ENCODE measurements at places on chromosomes 4 and X.
A peak's percentile ranks its signal among the peaks of the same experiment; 100 is the strongest.

DNA sequence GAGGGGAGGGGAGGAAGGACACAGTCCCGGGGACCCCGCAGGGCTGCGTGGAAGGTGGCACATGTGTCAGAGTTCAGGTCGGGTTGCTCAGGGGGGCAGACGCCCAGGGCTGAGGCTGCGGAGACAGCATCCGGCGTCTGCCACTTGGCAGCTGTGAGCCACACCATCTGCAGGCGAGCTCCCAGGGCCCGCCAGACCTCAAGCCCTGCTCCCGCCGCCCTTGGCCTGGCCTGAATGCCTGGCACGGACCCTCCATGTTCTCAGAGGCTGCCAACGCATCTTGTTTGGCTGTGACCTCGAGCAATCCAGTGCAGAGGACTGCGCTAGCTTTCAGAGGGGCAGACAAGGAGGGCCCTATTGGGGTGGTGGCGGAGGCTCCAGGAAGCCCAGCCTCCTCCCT is 5.1 kb downstream of the BGN start:
- DNase-seq: no peak

GRCh38 chrX:132738951-132739350 is 219.5 kb downstream of the HS6ST2 start:
- DNase-seq: no peak

DNA sequence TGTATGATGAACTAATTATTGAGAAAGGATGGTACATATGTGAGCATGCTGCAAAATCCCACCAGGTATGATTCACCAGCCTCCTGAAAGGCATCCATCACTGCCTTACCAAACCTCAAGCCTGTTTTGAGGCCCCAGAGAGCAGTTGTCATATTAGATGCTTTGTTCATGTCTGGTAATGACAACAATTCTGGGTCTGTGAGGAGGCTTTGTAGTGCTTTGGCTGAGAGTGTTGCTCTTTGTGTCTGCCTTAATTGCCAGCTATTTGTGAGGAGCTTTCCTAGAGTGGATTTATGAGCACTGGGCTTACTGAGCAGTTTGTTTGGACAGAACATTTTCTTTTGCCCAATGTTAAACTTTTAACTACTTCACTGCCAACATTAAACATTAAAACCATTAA is 69.2 kb downstream of the HEPH start:
- no peak for DNase-seq

DNA sequence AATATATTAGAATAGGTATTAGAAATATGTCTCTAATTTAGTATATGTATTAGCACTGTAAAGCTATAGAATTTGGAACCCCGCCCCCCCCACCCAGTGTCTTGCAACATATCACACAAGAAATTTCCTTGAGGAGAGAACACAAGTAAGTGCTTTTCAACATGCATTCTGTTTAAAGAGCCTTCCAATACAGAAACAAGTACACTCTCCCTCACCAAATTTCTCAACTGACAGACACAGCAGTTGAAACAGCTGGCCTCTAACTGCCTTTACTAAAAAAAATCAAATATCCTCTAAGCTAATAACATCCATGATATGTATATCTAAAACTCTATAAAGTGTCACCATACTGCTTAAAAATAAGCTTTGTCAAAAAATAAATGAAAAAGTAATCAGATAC is 12.4 kb downstream of the CAMK2D start:
- DNase-seq: no peak

- DNase-seq: no peak
Observed at GRCh38 chrX:107632346-107632745, 4.0 kb downstream of the PRPS1 start.

DNA sequence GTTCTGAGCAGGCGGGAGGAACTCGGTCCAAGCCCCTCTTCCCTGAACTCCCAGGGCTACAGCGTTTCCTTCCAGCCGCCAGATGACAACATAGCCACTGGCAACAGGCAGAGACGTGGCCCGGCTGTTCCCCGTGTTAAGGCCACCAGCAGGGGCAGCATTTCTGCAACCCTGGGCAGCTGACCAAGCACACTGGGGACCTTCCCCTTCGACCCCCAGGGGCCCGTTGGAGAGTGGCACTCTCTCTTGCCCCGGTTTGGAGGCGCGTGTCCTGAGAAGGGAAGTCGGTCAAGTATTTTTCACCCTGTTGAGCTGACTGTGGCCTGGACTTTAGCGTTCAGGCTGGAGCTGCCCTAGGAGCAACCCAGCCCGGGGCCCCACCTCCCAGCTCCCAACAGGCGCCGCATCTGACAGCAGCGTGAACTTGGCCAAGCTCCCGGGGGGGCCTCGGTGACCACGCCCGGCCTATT is 37.6 kb downstream of the ZBTB49 start:
- no peak for DNase-seq

GRCh38 chr4:26204249-26204825 is 116.5 kb upstream of the RBPJ start:
- DNase-seq: no peak

- no peak for DNase-seq
Observed at GRCh38 chr4:37982736-37983135, 22.5 kb downstream of the PTTG2 start.

DNA sequence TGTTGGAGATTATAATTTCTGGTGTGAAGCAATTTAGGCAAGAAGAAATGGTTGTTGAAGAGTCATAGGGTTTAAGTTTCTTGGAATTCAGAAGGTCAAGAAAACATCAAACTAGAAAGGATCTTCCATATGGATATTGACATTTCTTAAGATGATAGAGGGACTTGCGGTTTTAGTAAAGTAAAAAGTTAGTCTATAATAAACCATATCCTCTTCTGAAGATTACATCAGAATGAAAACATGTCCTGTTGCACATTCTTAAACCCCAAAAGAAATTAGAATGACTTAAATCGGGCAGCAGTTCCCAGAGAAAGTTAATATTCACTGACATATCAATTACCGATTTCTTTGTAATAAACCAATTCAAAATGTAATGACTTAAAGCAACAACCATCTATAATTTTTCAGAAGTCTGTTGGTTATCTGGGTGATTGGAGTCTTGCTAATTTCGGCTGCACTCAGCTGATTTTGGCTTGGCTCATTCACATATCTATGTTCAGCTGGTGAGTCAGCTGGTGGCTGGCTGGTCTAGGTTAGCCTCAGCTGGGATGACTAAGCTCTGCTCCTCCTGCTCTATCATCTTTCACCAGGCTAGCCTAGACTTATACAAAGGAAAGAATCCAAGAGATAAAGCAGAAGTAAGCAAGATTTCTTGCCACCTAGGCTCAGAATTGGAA is 24.4 kb upstream of the DYNLT3 start:
- no peak for DNase-seq

DNA sequence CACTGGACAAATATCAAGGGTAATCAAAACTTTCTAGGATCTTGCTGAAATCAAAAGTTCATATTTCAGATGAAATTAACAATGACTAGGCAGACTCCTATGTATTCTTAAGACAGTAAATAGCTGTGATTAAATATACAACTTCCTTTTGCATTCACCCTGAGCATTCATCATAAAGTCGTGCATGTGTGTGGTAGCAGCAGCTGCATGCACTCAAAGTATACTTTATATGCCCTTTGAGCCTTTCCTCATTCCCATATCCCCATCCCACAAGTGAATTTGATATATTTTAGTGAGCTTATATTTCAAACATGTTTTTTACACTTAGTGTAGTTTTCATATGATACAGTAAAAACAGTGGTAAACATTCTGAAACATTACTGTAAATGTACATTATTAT is 959.0 kb downstream of the C4orf33 start:
- no peak for DNase-seq

DNA sequence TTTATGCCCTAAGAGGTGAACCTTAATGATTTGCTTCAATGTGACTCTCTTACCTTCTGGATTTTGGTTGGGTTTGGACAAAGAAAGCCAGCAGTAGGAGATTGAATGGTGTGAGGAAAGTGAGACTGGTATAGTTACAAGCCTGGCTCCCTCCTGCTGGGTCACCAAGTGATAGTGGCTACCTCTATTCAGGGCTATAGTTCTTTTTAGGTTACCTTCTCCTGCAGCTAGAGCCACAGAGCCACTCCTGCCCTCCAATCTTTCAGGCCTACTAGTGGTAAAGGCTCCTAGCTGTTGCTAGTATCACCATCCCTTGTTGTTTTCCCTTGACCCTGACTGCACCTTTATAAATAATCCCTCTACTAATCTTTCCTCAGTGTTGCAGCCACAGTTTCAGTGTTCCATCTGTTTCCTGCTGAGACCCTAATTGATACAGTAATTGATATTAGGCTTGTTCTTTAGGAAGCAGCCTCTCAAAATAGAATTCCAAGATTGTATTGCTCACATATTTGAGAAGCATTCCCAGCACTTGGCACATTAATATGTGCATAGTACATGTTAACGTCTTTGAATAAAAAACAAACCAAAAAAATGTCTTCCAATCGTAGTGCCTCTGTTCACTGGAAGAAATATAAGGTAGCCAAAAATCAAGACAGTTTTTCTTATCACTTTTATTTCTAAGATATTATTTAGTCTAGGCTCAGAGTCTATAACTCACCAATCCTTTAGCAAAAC is 82.3 kb downstream of the SRPX start:
- no peak for DNase-seq

DNA sequence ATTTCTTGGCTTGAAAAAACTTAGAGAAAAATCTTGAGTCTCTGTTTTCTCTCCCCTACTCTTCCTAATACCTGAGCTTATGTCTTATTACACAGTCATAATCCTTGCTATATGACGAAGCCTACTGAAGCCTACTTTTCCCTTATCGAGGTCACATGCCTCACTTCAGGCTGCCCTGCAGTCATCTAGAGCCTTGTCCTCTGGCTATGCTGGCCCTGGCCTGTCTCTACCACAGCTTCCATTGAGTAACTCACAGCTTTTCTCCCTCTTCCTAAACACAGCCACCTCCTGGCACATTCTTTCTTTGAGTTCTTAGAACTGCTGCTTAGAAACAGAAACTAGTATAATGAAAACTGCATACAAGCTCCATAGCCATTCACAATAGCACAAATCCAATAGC is 1698.3 kb downstream of the STIM2 start:
- no peak for DNase-seq

DNA sequence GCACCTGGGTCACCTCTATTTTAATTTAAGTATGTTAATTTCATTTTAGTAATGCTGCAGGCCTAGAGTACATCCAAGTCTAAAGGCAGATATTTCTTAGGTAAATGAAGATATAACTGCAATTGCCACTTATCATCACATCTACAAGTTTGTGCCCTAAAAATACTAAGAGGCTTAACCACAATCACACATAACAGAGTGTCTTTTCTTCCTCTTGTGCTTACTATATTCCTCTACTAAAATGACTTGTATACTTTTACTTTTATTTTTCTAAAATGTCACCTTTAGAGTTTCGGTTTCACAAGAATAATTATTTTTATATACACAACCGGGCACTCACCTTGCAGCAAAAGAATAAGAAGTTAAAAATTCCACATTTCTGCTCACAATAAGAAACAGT is 77.9 kb downstream of the EFHC2 start:
- DNase-seq: no peak

DNA sequence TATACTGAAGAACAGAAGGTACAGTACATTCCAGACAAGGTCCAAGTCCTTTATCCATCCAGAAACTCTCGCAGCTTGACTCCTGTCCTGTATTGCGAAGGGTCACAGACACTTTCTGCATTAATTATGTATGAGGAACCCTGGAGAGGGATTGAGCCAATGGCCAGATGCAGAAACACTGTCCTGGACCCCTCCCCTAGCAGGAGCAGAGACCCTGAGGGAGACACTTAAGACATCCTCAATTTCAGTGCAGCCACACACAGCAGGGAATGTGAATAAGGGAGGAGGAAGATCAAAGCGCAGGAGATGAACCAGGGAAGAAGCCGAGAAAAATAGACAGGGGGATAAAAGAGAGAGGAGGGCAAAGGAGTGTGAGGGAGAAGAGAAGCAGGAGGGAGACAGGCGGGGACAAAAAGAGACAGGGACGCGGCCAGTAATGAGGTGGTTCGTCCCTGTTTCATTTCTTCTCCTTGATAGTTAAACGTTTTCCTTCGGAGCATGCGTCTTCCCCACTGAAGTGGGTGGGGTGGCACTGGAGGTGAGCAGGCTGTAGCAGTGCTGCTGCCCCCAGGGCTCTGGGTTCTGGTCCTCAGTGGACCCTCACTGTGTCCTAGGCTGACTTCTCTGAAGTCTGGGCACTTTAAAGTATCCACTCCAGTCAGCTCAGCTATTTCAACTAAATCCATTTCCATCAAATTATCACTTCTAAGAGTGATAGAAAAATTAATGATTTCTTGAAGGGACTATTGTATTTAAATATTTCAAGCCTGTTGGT is 356.4 kb upstream of the NOCT start:
- no peak for DNase-seq

DNA sequence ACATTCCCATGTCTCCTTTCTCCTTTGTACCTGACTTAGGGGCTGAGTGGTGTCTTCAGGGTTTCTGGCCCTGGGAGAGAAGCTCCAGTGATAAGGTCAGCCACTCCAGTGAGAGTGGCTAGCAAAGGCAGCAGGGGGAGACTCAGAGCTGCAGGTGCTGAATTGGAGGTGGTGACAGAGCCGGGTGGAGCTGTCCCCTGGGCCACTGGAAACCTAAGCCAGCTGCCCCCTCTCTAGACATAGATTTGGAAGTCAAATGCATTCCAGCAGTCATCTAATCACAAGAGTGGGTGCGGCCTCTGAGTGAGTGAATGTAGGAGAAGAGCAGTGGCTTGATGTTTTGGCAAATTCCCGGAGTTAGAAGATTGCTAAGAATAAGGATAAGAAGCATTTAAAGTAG is 28.5 kb downstream of the TRIM2 start:
- DNase-seq: peak; percentile 17

- no peak for DNase-seq
Observed at GRCh38 chrX:136963973-136964372, 69.8 kb downstream of the GPR101 start.
